ENCODE measurements at places on chromosomes 5 and 9.

GRCh38 chr5:40334242-40334635, 345.5 kb upstream of the PTGER4 start:
- no peak for DNase-seq

GRCh38 chr5:28691526-28691925, 1653.1 kb upstream of the CDH9 start:
- no peak for DNase-seq

DNA sequence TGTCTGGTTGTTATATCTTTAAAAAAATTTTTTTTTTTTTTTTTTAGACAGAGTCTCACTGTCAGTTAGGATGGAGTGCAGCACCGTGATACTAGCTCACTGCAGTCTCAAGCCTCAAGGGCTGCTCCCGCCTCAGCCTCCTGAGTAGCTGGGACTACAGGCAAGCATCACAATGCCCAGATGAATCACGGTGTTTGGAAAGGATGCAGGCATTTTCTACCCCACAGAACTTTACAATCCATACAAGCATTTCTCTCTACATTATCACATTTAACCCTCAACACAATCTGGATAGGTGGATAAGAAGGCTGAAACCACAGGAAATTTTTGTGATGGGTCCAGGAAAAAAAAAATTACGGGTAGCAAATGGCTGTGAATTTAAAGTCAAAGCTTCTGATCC, 5.8 kb upstream of the PCA3 start:
- DNase-seq: peak; percentile 10

- DNase-seq: peak; percentile 38
Measured at GRCh38 chr5:151772029-151772845, 483 bp downstream of the G3BP1 start.

DNA sequence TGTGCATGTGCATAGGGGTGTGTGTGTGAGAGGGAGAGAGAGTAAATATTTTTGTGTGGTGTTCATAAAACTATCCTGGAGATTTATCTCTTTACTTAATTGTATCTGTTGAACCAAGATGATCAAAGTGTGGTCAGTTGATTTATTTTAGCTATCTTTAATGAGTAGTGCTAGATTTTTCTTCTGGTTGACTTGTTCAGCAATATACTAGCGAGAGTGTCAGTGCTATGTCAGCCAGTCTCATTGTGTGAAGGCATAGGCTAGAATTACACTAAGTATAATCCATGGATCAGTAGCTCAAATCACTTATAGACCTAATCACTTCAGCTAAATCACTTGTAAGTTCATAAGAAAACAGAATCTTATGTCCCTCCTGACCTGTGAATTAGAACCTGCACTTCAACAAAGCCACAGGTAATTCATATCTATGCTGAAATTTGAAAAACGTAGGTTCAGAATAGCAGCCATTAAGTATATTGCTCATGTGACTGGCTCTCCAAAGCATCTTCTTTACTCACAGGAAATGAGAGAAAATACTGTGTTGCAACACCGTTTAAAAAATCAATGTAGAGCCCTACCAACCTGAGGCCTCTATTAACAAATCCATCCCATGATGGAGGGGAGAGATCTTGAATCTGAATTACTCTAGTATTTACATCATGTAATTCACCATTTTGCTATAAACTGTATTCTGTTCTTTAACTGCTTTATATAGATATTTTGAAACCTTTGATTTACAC, 203.1 kb upstream of the ACTBL2 start:
- DNase-seq: no peak

DNA sequence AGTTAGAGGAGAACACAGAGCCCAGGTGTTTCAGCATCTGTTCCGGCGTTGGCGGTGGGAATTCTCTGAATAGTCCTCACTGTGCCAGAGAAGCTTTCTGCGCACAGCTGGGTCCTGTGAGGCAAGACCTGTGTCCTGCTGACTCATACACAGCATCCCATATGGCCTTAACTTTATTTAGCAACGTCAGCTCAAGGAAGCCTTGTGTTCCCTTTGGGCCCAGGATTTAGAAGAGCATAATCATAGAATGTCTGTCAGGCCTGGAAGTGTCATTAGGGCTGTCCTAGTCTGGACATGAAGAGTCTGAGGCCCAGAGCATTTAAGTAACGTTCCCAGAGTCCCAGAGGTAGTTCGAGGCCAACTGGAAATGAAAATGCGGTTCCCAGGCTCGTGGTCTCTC, 188.6 kb upstream of the DMRT1 start:
- no peak for DNase-seq

DNA sequence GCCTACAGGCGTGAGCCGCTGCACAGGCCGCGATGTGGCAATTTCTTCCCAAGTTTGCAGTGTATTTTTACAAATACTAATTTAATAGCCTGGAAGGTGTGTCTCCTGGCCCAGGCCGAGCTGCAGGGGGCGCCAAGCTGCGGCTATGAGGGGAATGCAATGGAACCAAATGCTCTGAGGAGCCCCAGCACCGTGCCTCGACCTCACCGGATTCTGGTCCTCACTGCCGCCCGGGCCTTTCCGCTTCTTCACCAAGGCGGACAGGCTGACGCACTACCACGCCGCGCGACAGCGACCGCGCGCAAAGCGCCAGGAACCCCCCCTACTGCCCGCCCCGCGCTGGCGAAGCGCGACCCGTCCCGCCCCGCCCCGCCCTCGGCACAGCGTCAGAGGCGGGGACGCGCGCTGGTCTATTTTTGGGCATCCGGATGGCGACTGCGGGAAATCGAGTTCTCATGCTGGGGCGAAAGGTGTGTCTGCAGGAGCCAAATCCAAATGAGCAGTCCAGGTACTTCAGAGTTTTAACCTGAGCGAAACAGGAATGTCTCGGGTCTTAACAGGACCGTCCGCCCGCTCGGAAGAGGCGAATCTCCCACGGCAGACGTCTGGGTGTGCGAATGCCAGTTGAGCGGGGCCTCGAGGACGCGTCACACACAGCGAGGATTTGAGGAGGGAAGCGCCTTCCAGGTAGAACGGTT, 31.7 kb upstream of the PRXL2C start:
- DNase-seq: peak; percentile 89

- DNase-seq: no peak
Measured at GRCh38 chr5:141954194-141954593, 3.8 kb downstream of the PCDH12 start.

DNA sequence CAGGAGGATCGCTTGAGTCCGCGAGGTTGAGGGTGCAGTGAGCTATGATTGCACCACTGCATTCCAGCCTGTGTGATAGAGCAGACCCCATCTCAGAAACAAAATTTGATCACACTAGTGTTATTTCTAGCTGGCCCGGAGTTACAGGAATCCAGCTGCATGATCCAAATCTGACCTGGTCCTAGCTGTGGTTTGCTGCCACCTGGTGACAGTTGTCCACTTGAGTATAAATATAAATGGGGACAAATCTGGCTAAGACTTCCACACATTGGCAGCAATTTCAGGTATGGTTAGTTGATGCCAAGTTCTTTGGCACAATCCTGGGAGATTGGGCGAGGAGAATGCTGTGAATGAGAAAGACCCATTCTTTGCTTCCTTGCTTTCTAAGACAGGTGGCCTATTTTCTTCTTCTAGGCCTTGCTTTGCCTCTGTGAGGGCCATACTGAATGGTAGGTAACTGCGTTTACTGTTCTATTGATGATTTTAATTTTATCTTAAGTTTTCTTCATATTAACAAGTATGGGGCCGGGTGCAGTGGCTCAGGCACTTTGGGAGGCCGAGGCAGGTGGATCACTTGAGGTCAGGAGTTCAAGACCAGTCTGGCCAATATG, 35.4 kb downstream of the UBE2R2 start:
- peak; percentile 73 for DNase-seq

DNA sequence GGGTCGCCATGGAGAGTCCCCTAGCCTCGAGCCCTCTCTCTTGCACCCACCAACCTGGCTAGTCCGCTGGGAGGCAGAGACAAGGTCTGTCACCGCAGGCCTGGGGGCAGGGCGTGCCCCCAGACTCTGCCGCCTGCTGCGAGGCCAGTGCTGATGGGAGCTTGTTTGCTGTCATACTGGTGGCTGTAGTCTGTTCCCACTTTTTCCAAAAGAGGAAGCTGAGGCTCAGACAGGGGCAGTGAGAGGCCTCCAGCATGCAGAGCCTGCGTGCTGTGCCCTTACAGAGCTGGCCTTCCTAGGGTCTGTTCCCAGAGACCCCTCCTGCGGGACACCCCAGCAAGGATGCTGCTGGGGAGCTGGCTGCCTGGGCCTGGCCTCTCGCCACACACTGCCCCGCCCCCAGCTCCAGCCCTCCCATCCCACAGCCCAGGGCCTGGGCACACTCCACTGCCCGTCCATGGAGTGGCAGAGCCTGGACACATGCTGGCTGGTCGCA, 21.0 kb upstream of the SUSD3 start:
- no peak for DNase-seq

DNA sequence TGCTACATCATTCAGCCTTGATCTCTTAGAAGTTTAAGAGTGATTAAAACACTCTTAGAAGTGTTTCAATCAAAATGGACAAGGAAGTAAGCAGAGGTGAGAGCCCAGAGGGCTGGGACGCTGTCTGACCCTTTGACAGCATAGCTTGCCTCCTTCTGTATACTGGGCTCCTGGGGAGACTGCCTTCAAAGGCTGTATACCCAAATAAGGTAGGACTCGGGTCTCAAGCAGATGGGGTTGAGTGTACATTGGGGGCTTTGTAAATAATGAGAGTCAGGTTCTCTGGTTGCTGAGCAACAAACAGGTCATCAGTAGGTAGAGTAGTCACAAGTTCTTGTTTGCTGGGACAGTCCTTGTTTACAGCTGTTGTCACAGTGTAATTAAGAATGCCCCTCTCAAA, 97.1 kb downstream of the PJA2 start:
- no peak for DNase-seq

DNA sequence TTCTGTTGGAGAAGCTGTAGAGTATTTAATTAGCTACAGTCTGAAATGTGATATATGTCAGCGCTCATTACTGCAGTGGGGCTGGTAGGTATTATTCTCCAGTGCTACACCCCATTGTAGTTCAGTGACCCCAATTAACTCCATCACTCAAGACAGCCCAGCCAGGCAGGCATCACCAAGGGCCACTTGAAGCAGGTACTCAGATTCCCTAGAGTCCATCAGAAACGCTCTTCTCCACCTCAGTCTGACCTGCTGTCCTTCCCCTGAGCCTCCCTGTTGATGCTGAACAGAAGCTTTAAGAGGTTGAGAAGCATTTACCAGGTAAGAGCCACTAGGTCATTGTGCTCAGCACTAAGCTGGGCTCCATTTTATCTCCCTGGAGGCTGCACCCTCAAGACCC, 71.8 kb downstream of the GALNT10 start:
- no peak for DNase-seq

DNA sequence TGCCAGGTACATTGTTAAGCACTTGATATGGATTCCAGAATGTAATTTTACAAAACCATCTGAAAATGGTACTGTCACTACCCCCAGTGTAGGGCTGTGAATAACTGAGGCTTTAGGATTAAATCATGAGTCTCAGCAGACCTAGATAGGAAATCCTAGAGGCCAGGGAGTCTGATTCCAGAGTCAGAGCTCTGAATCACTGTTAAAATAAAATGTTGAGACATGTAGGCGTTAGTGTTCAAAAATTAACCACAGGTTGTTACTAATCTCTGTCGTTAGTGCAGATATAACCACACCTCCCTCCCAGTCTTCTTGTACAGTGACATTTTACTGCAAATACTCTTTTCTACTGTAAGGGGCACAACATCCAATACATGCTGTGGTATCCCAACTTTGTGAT, 1828.8 kb downstream of the MAT2B start:
- peak; percentile 10 for DNase-seq

DNA sequence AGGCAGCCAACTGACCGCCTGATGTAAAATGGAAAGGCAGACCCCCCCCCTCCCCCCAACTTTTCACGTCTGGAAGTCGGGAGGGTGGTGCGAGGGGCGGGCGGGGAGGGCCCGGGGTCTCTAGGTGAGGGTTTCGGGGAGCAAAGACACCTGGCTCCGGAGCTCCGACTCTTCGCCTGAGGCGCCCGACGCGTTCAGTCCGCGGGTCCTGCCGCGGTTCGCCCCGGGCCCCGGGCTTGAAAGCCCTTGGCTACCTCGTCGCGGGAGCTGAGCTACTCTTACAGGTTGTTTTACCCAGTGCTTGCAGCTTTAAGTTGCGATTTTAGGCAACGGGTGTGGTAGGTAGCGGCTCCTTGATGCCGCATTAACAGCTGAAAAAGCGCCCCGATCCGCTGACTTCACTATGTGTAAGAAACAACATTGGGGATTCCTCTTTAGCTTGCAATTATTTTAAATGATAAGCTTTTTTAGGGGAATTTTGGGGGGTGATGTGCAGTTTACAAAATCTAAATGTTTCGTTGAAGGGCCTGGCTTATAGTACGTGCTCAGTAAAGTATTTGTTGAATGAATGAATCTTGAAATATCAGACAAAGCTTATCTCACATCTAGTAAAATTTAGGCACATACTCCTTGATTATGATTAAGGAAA, 722 bp downstream of the CDC42SE2 start:
- DNase-seq: peak; percentile 43

GRCh38 chr5:36359267-36359666, 57.6 kb upstream of the RANBP3L start:
- DNase-seq: no peak

DNA sequence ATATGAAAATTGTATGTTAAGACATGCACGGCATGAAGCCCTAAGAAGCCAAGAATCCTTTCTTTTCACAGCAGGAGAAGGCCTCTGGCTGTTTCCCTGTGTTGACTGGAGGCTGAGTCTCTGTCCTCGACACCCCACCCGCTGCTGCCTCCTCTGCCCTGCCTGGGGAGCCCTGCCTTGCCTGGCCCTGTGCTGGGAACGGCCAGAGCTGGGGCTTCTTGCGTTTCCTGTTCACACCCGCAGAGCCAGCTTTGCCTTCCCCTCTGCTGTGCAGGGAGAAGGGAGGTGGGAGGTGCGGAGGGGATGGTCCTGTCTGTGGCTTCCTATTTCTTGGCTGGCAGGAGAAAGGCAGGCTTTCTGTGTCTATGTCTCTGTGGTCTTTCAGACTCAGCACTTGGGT, 6.9 kb upstream of the GMCL2 start:
- no peak for DNase-seq

- peak; percentile 85 for DNase-seq
Measured at GRCh38 chr5:149834246-149834855, 104.2 kb downstream of the PPARGC1B start.

- no peak for DNase-seq
Measured at GRCh38 chr9:124755061-124755460, 16.1 kb downstream of the NR6A1 start.

Measured in cardiac muscle cell (in vitro differentiated cells and primary cell).